Stimulated activated CD4-positive, alpha-beta T cell treated with anti-CD3 and anti-CD28 coated beads, Interleukin-1b, Interleukin-23, amount 100 ng/mL, for 4 hours (primary cell): ENCODE measurements at places on chromosomes 12 and 14.

GRCh38 chr14:52910572-52910971, 40.3 kb downstream of the FERMT2 start:
- DNase-seq, result no peak

DNA sequence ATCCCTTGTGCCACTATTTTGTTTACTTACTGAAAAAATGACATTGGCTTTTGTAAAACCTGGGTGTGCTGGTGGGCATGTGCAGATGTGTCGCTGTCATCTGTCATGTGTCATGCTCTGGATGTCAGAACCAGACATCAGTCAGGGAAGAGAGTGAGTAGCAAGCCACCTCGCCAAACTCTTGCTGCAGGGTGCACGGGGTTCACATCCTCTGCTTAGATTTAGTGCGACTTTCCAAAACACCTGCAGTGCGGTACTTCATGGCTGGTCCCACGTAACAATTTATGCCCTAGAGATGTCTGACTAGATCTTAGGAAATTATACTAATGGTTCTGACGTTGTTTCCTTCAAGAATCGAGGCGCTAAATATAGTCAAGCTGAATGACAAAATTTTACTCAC, 106.7 kb downstream of the CRADD start:
- DNase-seq, result no peak

DNA sequence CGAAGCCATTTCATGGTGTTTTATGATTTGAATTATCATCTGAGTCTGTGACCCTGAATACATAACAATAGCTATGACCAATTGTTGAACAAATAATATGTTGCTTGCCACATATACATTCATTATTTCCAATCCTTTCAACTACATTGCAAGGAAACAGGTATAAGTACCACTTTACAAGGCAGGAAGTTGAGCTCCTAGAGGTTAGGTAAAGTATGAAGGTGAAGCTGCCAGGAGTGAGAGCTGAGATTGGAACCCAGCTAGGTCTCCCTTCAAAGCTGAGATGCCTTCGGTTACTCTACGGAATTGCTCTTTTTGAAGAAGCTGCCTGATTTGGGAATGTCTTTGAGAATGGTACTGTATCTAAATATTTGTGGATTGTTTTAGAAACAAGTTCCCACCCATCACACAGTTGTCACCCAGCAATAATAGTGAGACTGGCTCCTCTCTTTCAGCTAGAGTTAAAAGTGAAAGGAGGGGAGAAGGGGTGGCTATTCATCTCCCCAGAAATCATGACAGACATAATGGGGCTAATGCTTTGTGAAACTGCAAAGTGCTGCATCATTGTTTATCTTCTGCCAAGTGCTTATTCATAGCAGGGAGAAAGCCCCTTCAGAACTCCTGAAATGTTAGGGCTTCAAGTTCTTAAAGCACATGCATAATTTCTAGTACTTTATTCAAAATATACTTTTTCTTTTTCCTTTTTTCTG, 75.9 kb upstream of the AMIGO2 start:
- no peak for DNase-seq

DNA sequence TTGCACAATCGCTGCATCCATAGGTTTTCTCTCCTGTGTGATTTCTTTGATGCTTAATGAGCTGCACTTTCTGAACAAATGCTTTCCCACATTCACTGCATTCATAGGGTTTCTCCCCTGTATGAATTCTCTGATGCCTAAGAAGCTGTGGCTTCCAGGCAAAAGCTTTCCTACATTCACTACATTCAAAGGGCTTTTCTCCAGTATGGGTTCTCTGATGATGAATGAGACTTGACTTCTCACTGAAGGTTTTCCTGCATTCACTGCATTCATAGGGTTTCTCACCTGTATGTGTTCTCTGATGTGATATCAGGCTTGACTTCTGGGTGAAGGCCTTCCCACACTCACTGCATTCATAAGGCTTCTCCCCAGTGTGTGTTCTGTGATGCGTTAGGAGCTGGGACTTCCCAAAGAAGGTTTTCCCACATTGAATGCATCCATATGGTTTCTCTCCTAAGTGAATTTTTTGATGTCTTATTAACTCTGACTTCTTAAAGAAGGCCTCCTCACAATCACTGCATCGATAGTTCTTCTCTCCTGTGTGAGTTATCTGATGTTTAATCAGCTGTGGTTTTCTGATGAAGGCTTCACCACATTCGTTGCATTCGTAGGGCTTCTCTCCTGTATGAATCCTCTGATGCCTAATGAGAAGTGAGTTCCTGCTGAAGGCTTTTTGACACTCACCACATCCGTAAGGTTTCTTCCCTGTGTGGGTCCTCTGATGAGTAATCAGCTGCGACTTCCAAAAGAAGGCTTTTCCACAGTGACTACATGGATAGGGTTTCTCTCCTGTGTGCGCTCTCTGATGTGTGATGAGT, 30.3 kb downstream of the ZNF605 start:
- DNase-seq, result no peak
